ENCODE measurements at places on chromosomes 12 and 14. TPM values are rescaled to one million over a fixed set of nuclear protein-coding genes. Genes with fewer than 3 reads are reported as not detected.
A peak's percentile ranks its signal among the peaks of the same experiment; 100 is the strongest.

GRCh38 chr12:67789266-67789665, 140.7 kb downstream of the DYRK2 start:
- DNase-seq = no peak

DNA sequence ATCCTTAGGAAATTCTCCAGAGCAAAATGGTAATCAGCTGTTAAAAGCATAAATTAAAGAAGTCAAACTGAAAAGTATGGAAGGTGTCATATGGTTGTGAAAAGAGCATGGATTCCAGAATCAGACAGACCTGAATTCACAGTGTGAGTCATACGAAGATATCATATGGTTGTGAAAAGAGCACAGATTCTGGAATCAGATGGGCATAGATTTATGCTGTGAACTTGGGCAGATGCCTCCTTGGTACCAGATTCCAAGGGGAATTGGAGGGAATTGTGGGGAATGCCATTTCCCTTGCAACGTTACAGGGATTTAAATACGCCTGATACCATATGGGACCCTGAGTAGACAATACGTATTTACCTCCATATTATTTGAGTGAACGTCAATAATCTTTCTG, 183.7 kb downstream of the GALC start:
- no peak for DNase-seq

DNA sequence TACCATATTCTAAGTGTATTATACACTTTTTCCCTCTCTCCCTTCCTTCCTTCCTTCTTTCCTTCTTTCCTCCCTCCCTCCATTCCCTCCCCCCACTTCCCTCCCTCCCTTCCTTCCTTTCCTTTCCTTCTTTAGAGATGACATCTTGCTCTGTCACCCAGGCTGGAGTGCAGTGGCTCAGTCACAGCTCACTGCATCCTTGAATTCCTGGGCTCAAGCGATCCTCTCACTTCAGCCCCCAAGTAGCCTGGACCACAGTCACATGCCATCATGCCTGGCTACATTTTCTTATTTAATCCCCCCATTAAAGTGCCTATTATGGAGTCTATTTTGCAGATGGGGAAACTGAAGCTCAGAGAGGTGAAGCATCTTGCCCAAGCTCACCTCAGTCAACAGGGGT, 55.0 kb downstream of the SVOP start:
- DNase-seq = no peak

DNA sequence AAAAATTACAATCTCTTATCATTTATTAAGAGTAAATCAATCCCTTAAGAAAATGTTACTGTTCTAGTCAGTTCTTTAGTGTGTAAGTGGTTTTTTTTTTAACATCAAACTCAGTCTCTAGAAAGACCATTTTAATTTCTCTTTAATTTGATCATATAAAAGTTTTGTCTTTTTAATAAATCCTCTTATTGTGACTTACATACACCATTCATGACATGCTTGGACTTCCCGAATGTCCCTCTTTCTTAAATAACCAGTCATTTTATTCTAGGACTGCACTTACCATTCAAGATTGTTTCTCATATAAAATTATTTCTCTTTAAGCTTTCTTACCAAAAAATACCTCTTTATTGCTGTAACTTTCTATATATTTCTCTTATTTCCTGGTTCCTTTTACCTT, 60.8 kb upstream of the EVL start:
- no peak for DNase-seq

DNA sequence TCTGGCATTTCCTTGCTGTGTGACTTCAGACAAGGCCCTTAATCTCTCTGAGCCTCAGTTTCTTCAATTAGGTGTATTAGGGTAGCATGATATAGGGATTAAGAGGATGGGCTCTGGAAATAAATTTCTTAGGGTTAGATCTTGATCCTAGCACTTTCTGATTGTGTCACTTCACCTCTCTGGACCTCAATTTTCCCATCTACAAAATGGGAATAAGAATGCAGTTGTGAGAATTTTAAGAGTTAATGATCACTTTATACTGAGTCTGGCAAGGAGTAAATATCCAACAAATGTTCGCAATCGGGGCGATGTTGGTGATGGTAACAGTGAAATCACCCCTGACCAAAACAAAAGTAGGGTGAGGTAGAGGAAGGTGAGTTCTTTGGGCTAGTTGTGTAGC, 4.0 kb downstream of the RPH3A start:
- DNase-seq = no peak

GRCh38 chr12:55724940-55725309, 3.9 kb downstream of the CD63 start:
- DNase-seq = peak; percentile 20

The OTX2 gene
- not detected for total RNA-seq

DNA sequence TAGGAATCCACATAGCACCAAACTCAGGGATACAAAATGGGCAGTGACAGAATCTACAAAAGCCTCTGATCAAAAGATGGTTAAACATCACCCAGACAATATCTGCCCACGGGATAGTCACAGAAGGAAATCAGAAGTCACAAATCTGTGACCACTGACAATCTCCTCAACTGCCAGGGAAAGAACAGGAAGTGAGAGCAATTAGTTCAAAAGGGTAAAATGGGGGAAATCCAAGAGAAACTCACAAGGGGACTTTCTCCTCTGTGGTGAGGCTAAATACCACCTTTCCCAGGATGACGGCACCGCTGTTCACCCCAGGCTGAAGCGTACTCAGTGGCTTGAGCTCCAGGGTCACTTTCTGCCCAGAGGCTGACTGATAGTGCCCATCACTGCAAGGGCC, 10.7 kb downstream of the TTC5 start:
- DNase-seq = no peak
